DMS79 treated with DMSO at 0.1 percent for 48 hours (cell line): ENCODE measurements at places on chromosomes 3 and 15.
A peak's percentile ranks its signal among the peaks of the same experiment; 100 is the strongest.

- DNase-seq, result peak; percentile 20
Measured at GRCh38 chr3:27568393-27568792, 84.2 kb upstream of the SLC4A7 start.

DNA sequence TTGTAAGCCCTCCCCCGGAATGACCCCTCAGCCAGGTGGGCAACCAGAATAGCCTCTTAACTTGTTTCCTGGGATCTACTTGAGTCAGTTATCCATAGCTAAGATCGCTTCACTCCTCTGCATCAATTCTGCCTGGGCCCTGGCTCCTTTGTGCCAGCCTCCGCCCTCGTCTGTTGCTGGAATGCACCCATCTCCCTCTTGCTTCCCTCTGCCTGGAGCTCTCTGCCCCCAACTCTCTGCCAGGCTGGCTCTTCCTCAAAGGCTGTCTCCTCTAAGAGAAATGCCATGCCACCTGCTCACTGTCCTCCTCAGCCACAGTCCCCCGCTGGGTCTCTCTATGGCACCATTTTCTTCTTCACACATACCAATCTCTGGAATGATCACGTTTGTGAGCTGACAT, 240.8 kb downstream of the ADAMTS17 start:
- no peak for DNase-seq

GRCh38 chr3:48930590-48930989, 11.9 kb downstream of the ARIH2 start:
- DNase-seq, result no peak

DNA sequence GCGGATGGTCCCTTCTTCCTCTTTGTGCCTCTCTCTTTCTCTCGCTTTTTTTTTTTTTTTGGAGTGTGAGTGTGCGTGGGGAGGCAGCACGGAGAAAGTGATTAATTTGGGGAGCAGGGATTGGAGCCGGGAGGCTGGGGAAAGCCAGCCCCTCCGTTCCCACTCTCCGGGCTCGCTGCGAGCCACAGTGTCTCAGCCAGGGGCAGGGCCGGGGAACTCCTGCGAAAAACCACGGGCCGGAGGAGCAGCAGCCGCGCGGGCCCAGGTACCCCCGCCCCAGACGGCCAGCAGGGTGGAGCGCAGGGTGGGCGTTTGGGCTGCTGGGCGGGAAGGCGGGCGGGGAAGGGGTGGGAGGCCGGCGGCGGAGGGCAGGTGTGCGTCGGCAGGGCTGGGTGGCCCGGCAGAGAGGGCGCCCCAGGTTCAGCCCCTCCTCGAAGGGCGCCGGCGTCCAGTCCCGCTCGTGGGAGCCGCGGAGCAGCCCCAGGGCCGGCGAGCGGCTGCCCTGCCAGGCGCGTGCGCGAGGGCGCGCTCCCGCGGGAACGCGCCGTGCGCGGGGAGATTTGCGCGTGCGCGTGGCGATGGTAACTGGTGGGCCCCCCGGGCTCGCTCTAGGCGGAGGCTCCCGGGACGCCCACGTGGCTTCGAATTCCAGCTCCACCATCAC, 1.4 kb downstream of the CHL1 start:
- DNase-seq, result no peak

- no peak for DNase-seq
Measured at GRCh38 chr3:138366006-138366759, 17.8 kb downstream of the MRAS start.

DNA sequence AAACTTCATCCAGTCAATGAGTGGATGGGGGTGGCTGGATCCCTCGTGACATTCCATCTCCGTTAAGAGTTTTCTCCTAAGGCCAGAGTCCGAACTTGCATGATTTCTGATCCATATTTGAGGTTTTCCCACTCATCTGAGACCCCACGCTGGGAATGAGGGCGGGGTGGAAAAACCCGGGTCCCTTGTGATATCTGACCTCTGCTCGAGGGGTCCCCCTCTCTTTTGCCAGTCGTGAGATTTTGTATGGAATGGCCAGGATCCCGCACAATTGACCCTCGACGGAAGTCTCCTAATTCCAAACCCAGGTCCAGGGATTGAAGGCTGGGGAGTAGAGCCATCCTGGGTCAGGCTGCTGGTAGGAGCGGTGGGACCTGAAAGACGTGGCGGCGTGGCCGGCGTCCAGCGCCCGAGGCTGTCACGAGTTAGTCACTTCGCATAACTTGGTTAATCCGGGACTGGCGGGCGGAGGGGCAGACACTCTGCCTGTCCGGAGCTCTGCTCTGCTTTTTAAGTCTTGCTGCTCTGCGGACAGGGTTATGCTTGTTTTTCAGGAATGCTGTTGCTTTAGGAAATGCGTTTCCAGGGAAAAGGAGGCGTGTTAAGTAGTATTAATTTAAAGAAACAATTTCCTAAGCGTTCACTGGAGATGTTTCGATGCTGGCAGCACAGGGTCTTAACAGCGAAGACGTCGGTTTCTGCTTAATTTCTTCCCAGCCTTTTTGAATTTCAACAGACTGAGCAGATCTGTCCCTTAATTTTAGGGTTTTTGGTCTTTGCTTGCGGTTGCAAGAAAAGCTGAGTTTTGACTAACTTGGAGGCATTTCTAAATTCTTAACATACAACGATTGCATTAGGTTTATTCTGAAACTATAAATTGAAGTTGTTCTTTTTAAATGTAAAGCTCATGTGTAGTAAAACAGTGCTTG, 69.7 kb upstream of the LRRFIP2 start:
- peak; percentile 25 for DNase-seq

- no peak for DNase-seq
Measured at GRCh38 chr15:81303244-81304225, 20.4 kb downstream of the STARD5 start.

DNA sequence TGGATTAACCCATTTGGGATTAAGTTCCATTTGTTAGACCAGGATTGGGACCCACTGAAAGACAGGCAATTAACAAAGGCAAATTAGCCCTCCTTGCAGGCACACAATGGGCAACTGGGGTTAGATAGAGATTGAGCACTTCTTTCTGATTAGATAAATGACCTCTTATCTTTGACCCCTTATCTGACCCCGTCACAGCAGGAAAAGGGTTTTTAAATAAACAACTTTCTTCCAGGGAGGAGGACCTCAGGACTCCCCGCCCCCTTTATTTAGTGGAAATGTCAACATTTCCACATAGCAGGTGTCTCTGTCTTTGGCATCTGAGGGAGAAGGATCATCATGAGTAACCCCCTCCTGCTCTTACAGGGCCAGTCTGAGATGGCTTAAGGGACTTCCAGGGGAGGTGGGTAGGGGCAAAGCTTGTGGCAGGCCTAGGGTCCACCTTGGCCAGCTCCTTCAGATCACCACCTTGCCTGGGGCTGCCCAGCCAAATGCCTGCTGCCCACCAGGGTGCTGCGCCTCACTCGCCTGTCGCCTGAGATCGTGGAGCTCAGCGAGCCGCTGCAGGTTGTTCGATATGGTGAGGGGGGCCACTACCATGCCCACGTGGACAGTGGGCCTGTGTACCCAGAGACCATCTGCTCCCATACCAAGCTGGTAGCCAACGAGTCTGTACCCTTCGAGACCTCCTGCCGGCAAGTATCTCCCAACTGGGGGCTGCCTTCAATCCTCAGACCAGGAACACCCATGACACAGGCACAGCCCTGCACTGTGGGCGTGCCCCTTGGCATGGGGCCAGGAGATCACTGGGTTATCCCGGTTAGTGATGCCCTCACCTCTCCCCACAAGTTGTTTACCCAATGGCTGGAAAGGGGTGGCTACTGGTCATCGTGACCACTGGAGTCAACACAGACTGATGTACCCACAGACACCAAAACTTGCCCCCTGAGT, 2.6 kb upstream of the WDR6 start:
- peak; percentile 27 for DNase-seq
